ENCODE measurements at places on chromosomes 5 and 9.

DNA sequence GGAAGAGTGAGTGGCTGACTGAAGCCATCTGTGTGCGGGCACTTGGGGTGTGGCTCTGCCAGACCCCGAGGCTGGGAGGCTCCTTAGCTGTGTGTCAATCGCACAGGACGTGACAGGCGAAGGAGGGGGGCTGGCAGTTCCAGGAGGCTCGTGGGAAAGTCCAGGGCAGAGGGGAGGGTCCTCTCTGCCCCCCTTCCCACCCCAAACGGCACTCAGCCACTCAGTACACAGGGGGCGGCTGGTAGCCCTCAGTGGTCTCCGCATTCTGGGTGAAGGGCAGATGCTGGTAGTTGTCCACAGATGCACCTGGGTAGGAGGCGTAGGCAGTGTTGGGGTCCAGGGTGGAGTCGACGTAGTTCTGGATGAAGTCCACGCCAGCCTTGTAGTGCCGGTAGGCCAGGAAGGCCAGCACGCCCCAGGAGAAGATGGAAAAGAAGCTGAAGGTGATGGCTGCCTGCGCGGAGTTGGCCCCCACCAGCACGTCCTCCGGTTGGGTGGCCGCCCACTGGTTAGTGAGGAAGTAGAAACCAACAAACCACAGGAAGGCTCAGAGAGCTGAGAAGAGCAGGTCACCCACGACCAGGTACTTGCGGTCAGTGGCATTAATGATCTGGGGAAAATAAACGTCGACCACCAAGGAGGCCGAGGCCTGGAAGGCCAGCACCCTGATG, 85.4 kb upstream of the CEP78 start:
- no peak for DNase-seq

DNA sequence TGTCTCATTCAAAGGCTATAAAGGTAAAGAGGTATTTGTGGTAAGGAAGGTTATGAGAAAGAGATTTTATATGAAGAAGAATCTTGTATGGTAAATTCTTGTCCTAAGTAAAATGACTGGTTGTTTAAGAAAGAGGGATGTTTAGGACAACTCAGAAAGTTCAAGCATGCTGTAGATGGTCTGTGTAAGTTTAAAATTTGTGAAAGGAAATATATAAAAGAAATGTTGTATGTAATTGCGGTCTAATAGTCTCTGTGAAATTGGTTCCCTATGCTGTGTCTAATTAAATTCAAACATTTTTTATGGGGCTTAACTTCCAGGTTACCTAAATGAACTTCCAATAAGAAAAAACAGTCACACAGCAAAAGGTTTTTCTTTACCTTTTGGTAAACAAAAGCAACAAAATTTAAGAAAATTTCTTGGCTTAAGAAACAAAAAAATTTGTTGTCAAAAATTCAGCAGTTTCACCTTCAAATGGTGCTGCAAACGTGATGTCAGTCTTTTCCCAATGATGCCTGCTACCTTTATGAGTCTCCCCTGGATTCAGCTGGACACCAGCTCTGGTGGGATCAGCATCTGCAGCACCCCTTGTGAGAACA, 83.0 kb upstream of the FCN1 start:
- DNase-seq, result no peak

DNA sequence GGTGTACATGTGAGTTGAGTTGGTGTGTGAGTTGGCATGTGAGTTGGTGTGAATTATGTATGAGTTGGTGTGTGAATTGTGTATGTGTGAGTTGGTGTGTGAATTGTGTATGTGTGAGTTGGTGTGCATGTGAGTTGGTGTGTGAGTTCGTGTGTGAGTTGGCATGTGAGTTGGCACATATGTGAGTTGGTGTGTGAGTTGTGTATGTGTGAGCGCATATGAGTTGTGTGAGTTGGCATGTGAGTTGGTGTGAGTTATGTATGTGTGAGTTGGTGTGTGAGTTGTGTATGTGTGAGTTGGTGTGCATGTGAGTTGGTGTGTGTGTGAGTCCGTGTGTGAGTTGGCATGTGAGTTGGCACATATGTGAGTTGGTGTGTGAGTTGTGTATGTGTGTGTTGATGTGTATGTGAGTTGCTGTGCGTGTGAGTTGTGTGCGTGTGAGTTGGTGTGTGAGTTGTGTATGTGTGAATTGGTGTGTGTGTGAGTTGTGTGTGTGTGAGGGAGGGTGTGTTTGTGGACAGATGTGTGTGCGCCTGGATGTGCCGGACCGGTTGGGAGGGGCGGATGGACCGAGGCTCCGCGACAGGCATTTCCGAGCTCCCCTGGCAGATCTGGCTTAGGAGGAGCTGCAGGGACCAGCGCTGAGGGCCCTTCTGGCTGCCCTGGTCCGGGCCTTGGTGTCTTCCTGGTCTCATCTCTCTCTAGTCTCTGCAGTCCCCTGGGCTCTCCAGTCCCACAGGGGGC, 162.5 kb upstream of the IER5L start:
- no peak for DNase-seq

DNA sequence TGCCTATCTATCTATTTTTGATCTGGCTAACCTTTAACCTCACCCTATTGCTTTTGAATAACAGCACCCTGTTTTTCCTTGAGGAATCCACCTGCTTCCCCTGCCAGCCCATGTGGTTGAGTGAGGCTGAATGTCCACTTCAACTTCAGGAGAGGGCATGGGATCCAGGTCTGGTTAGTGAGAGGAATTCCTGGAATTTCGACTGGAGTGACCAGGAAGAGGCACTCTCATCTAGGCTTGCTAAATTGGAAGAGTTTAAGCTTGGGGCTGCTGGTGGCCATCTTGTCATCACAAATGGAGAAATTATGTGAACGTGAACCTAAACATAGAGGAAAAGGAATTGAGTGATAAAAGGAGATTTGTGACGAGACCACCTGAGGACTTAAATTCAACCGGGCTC, 322.1 kb downstream of the OSTF1 start:
- DNase-seq, result no peak

- no peak for DNase-seq
Measured at GRCh38 chr5:13143630-13144029, 800.9 kb downstream of the DNAH5 start.

- no peak for DNase-seq
Measured at GRCh38 chr9:105421154-105421553, 26.7 kb upstream of the FSD1L start.

- DNase-seq, result no peak
Measured at GRCh38 chr5:179416114-179416822, 71.0 kb upstream of the ADAMTS2 start.

DNA sequence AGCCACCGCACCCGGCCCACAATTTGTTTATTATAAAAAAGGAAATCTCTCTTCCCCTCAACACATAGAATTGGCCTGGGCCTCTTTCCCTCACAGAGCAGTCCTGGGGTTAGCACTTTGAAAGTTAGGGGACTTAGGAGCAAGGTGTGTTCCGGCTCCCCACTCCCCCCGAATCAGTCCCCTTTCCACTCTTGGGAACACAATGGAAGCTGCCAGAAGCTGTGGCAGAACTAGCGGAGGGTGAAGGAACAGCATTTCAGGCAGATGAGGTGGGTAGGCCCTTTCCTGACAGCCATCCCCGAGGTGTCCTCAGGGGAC, 16.4 kb upstream of the C5orf47 start:
- DNase-seq, result no peak

DNA sequence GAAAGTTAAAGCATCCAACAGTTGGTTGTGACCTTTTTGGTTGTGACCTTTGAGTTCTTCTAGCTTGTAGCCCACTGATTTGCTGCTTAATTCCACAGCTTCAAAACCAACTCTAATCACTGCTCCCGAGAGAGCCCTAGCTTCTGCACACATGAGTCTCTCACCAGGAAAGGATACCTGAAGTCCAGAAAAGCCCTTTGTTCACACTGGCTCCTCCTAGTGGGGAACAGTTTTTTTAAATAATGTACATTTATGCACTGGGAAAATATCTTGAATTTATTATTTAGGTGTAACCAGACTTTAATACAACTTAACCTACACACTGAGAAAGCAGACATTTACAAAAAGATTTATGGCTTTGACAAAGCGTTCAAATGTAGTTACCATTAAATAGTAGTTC, 120.2 kb upstream of the CCDC152 start:
- DNase-seq, result no peak

- no peak for DNase-seq
Measured at GRCh38 chr5:53276825-53277224, 167.3 kb upstream of the MOCS2 start.

DNA sequence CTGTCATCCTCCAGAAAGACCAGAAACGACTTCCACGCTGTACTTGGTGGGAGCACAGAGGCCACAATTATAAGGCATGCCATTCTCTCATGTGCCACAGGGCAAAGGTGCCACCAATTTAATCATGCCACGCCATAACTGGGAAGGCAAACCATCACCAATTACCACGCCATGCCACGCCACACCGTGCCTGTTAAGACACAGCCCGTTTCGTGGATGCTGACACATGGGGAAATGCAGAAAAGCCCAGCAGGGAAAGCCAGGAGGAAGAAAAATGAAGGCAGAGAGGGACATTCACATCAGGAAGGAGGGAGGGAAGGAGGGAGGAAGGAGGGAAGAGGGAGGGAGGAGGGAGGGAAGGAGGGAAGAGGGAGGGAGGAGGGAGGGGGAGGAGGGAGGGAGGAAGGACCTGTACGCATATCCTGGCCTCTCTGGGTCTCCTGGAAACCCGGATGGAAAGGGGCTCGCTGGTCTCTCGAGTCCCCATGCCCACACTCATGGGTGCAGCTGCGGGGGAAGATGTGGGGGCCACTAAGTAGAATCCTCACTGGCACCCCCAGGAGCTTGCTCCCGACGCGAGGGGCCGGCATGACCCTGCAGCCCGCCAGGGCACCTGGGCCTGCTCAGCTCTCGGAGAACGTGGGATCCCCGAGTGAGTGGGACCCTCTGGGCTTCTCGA, 61.7 kb upstream of the UBAC1 start:
- DNase-seq, result no peak

DNA sequence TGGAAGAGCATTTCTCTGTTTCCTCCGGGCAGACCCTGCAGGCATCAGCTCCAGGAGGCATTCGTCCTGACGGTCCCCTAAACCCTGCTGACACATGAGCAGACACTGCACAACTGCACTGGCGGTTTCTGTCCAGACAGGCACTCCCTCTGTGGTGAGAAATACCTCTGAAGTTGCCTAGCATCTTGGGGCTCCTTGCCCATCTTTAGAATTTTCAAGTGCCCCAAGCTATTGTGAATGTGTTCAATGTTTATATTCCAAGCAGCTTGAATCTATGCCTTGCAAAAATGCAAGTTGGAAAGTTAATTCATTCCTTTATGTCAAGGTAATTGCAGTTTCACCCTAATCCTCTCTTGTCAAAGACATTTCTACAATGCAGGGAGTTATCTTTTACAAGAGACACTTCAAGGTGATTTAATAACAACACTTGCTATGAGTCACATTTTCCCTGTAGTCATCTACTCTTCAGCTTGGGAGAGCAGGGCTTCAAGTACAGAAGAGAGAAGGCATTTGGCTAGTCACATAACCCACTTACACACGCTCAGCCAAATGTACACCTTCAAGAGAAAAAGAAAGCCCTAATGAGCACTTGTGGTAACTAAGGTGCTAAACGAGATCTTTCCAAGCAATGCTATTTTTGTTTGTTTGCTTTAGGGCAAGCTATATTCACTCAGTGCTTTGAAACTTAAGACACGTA, 302.5 kb downstream of the MLLT3 start:
- peak; percentile 52 for DNase-seq

GRCh38 chr5:115324021-115324420, 27.6 kb upstream of the CCDC112 start:
- no peak for DNase-seq

DNA sequence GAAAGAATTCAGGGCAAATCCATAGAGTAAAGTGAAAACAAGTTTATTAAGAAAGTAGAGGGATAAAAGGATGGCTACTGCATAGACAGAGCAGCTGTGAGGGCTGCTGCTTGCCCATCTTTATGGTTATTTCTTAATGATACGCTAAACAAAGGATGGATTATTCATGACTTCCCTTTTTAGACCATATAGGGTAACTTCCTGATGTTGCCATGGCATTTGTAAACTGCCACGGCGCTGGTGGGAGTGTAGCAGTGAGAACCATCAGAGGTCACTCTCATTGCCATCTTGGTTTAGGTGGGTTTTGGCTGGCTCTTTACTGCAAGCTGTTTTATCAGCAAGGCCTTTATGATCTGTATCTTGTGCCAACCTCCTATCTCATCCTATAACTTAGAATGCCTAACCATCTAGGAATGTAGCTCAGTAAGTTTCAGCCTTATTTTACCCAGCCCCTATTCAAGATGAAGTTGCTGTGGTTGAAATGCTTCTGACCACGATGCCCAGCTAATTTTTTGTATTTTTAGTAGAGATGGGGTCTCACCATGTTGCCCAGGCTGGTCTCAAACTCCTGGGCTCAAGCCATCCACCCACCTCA, 42.1 kb downstream of the RFK start:
- no peak for DNase-seq

GRCh38 chr5:159392871-159393270, 62.6 kb upstream of the IL12B start:
- DNase-seq, result no peak

DNA sequence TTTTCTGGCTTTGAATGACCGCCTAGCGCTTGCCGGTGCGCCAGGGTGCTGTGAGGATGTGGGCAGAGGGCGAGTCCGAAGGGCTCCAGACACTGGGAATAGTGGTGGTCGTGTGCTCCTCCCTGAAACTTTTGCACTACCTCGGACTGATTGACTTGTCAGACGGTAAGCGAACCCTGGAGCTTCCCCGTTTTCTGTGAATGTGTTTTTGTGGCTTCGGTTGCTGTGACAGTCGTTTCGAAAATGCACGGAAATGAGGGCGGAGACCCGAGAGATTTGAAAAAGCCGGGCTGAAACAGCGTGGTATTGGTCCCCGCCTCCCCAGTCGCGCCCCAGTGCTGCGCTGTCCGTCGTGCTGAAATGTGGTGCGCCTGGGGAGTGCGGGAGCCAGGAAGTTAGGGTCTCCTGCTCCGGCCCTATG, 102.5 kb upstream of the GABRP start:
- peak; percentile 40 for DNase-seq

- DNase-seq, result no peak
Measured at GRCh38 chr5:109691996-109692395, 2.3 kb downstream of the MAN2A1 start.

- no peak for DNase-seq
Measured at GRCh38 chr9:115208501-115208900, 90.5 kb upstream of the TNC start.

DNA sequence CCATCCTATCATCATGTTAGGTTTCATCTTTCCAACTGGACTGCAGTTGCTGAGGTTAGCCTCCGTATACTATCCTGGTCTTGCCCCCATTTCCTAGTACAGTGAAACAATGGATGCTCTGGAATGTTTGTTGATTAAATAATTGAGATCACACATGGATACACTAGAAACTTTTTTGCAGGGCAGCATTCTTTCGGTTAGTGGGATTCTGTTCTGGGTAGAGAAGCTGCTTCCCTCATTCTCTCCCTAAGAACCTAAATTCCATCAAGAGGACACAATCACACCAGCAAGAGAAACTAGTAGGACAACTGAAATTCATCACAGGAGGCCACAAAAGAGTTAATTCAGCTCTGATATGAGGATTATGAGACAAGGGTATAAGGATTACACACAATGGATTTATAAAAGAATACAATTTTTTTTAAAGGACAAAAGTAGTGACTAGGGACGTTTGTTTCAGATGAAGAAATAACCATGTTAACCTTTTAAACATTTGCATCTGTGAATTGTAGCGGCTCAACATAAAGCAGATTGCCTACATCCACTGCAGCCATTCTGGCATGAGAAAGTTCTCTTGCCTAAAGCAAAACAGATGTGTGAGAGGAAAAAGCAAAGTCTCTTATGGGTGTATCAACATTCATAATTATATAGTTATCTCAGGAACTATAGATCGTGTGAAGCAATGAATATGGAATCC, 162.7 kb upstream of the LHFPL2 start:
- no peak for DNase-seq

GRCh38 chr5:148466236-148466580, 82.5 kb downstream of the FBXO38 start:
- DNase-seq, result no peak
